NCI-H526 treated with DMSO at 0.1 percent for 48 hours (cell line): ENCODE measurements at places on chromosomes 1 and 21.

- no peak for DNase-seq
These were observed 11.9 kb downstream of the SH2D2A start for GRCh38 chr1:156804572-156805243.

GRCh38 chr1:67676946-67677345, 8.1 kb upstream of the GADD45A start:
- no peak for DNase-seq

GRCh38 chr1:109773900-109774485, 10.3 kb upstream of the EPS8L3 start:
- DNase-seq: no peak

DNA sequence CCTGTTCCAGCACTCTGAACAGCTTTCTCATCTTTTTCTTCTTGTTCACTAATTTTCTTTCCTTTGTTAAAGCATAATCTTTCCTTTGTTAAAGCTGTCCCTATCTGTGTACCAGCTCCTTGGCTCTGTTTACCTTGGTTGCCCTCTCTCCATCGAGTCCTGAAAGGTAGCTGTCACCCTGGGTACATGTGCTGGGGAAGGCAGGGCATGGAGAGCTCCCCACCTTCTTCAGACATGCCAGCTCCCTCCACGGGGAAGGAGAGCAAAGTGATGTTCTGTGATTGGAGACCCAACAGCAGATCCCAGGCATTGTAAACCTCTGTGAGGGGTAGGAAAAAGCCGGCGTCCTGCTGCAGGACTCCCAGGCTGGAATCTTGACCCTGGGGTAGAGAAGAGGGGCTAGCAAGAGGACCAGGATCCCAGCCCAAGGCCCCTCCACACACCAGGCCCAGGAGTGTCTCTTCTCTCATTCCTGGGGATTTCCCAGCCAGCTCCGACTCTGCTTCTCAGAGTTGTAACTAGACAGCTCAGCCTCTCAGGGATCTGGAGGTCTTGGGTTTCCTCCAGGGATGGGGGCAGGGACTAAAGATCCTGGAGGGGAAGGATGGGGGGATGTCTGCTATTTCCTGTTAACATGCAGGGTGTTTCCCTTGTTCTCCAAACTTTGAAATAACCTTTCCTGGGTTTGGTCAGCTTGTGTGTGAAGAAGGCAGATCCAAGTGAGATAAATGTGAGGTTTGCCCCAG, 34.4 kb downstream of the TMCC2 start:
- DNase-seq: no peak

DNA sequence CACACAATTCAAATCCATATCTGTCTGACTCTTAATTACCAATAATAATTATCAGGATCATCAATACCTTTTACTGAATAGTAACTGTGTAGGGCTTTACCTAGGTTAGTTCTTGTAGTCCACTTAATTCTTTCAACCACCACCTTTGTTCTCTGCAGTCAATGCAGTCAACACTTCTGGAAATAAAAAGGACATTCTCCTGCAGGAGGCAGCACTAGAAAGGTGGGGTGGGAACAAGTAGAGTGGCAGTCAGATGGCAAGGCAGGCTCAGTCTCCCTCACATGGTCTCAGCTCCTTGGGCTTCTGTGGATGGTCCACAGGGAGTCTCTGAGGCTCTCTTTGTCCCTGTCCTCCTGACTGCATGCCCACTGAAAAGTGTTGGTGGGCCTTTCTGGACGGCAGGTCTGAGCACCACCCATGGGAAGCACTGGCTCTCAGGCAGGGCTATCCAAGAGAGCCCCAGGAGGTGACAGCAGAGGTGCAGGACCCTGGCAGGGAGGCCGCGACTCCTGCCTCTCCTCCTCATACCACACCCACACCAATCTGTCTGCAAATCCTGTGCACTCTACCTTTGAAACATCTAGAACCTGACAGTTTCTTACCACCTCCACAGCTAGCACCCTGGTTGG, 237.3 kb downstream of the FOXD2 start:
- DNase-seq: no peak

- no peak for DNase-seq
These were observed 12.7 kb downstream of the MEF2D start for GRCh38 chr1:156487862-156488261.

GRCh38 chr1:248046536-248046935, at the start of gene OR2L3:
Gene OR2L3, plus strand, starts transcription at chr1:248046836. Its CDS starts 13,846 bp downstream, at chr1:248060682.
- DNase-seq: no peak

DNA sequence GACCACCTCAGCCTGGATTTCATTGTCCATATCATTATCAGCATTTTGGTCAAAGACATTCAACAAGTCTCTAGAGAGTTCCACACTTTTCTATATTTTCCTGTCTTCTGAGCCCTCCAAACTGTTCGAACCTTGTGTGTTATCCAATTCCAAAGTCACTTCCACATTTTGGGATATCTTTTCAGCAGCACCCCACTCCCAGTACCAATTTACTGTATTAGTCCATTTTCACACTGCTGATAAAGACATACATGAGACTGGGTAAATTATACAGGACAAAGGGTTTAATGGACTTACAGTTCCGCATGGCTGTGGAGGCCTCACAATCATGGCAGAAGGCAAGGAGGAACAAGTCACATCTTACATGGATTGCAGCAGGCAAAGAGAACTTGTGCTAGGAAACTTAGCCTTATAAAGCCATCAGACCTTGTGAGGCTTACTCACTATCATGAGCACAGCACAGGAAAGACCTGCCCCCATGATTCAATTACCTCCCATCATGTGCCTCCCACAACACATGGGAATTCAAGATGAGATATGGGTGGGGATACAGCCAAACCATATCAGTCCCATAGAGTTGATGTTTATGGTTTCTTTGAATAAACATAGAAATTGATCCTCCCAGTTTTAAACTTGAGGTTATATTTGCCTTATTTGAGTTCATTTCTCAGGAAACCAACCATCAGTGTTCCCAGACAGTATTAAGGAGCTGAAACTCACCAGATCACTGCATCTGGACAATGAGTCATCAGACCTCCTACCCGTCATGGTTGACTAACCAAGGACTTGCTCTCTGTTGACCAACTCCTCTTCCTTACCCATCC, 322.7 kb upstream of the DUSP10 start:
- DNase-seq: no peak

DNA sequence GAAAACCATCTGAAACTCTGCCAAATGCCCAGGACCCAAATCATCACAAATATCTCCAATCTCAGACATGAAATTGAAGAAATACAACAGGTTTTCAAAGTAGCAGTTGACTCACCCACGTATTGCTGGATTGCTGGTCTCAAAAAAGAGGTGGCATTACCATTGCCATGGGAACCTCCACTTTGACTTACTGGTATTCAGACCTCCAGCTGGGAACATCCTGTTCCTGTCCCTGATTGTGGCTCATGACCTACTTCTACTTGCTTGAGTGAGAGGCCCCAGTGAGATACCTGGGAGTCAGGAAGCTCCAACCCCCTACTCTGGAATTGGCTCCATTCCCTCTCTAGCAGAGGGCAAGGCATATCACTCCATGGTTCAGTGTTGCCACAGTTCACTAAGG, 64.6 kb downstream of the NMNAT2 start:
- DNase-seq: no peak

GRCh38 chr1:161083748-161084596, 5.4 kb downstream of the NECTIN4 start:
- DNase-seq: no peak

DNA sequence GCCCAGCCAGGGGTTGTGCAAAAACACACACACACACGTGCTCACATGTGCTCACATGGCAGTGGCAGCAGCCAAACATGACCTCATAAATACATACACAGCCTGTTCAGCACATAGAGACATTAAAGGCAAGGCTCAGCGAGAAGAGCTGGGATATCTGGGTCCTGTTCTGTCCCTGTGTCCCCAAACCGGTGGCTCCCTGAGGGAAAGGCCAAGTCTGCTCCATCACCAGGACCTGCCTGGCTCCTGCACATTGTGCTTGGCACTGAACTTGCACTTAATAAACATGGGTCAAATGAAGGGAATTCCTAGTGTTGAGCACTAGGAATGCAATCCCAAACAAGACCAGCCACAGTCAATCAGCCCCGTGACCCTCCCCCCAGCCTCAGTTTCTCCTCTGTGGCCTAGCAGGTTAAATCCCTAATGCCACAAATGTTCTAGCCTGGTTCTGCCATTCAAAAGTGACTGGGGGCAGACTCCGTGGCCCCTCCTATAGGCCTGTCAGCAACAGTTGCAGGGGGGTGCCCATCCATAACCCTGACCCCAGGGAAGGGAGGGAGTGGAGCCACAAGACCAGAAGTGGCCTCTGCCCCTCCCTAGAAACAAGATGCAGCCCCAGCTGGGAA, 160.9 kb upstream of the VAMP3 start:
- no peak for DNase-seq

GRCh38 chr21:45827302-45827692, 154.3 kb upstream of the COL6A1 start:
- DNase-seq: no peak

GRCh38 chr1:55071477-55071876, 32.1 kb downstream of the PCSK9 start:
- peak; percentile 5 for DNase-seq

DNA sequence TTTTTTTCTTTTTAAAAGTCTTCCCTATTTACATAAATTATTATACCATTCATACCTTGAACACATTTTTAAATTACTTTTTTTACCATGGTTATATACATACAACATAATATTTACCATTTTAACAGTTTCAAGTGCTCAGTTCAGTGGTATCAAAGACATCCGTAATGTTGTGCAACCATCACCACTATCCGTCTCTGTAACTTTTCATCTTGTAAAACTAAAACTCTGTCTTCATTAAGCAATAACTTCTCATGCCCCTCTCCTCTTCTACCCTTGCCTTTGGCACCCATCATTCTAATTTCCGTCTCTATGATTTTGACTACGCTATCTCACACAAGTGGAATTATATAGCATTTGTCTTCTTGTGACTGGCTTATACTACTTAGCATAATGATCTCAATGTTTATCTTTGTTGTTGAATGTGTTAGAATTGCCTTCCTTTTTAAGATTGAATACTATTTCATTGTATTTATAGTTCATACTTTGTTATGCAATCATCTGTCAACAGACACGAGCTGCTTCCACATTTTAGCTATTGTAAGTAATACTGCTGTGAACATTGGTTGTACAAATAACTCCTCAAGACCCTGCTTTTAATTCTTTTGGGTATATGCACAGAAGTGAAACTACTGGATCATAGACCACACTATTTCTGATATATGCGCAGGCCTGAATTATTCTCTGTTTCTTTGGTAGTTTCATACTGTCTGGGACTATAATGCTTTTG, 689.5 kb upstream of the NCAM2 start:
- DNase-seq: no peak

- no peak for DNase-seq
These were observed 40.2 kb downstream of the PRSS38 start for GRCh38 chr1:227855687-227856086.

GRCh38 chr1:36126005-36126716, 1.1 kb upstream of the COL8A2 start:
- DNase-seq: no peak

- DNase-seq: peak; percentile 67
These were observed 9.2 kb downstream of the FCRL3 start for GRCh38 chr1:157691285-157691920.

DNA sequence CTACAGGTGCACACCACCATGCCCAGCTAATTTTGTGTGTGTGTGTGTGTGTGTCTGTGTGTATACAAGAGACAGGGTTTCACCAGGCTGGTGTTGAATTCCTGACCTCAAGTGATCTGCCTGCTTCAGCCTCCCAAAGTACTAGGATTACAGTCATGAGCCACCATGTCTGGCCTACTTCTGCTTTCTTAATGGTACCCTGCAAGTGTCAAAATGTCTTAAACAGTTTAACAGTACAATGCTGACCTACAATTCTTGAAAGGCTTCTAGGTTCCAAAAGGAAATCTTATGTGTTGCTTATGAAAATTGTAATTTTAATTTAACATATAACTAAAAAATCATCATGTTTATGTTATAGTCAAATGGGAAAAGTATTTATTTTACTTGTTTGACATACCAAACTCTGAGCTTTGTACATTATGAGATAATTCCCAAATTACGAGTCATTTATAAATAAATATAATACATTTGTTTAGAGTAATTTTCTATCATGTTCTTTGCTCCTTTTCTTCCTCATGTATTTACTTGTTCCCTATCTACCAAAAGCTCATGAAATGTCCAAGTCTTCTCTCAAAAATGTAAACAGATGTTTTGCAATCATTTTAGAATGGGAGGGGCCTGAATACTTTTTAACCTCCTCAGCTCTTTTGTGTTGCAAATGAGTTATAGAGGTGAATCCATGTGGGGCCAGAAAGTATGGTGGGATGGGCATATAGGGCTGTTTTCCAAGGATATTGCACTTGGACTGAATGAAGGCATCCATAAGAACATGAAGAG, 8.4 kb upstream of the VCAM1 start:
- DNase-seq: no peak

DNA sequence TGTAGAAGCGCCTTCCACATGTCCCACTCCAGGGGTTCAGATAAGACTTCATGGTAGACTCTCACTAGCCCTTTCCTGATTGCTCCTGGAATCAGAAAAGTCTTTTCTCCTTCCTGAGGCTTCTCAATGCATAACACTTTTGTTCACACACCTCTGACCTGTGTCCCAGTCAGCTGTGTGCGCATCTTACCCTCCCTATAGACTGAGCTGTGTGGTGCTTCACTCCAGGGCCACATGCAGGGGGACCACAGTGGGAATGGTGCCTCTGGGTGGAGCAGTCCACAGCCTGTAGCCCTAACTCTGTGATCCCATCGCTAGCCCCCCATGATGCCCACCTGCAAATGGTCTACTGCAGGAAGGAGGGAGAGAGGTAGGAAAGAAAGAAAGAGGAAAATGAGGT, 84.0 kb upstream of the TLR5 start:
- no peak for DNase-seq

GRCh38 chr21:17550671-17551308, 37.9 kb downstream of the CXADR start:
- DNase-seq: no peak

GRCh38 chr1:29504709-29505410, 268.5 kb downstream of the PTPRU start:
- DNase-seq: no peak

GRCh38 chr1:8604041-8604945, 213.1 kb downstream of the RERE start:
- no peak for DNase-seq

DNA sequence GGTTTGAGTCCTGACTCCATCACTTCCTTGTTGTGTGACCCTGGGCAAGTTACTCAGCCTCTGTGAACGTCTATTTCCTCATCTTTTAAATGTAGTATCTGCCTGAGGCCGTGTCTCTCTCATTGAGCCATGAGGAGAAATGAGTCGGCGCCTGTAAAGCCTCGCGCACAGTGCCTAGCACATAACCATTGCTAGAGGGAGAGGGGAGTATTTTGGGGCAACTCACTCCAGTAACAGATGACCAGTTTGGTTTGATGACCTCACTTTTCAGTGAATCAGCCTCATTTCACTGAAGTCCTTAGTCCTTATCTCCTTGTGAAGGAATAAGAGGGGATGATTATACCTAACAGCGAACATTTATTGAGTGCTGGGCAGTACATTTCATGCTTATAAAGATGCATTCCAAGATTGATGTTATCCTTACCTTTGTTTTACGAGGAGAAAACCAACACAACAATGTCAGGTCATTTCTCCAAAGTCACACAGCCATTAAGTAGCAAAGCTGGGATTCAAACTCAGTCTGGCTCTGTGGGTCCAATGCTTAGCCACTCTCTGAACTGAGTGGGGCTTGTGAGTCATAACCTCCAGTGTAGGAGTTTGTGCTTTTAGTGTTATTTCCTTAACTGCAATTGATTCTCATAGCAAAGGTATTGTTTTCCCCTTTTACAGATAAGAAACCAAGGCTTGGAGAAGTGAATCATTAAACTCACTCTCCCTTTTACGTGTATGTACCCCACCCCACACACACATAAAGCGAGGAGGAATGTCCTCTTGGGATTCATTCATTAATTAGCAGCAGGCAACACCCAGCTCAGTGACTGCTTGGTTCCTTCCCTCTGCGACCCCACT, 25.9 kb downstream of the KCNC4 start:
- no peak for DNase-seq
